ENCODE measurements at places on chromosomes 4 and X.

GRCh38 chr4:100146756-100147155 is 43.5 kb downstream of the DDIT4L start:
- no peak overlapping the region for H3K4me3 ChIP-seq
- H3K27ac ChIP-seq: no peak overlapping the region
- H3K4me1 ChIP-seq: peaks cover 27% of the 10 kb centered on the region
- no peaks in the 10 kb centered on the region for H3K36me3 ChIP-seq
- no peak for DNase-seq
- H3K27me3 ChIP-seq: no peaks in the 10 kb centered on the region

DNA sequence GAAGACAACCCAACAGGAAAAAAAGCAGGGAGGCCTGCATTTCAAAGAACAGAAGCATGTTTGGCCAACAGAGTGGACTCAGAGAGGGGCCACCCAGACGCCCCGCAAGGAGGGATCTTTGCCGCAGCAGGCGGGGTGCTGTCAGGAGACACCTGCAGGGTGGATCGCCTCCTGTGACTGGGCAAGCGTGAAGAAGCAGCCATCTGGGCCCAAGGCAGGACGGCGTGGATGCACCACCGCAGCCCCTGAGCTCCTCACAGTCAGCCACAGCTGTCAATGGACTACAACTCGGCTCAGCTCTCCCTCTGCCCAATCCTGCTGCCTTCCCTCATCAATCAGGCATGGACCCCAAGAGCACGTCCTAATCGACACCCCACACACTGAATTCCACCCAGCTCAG is 32.0 kb upstream of the MAN2B2 start:
- DNase-seq: no peak
- H3K4me3 ChIP-seq: no peak overlapping the region
- H3K27ac ChIP-seq: no peak overlapping the region
- H3K27me3 ChIP-seq: no peaks in the 10 kb centered on the region
- H3K4me1 ChIP-seq: no peaks in the 10 kb centered on the region
- H3K36me3 ChIP-seq: no peaks in the 10 kb centered on the region

- H3K36me3 ChIP-seq: no peaks in the 10 kb centered on the region
- no peak overlapping the region for H3K27ac ChIP-seq
- H3K27me3 ChIP-seq: no peaks in the 10 kb centered on the region
- no peak overlapping the region for H3K4me3 ChIP-seq
- DNase-seq: no peak
- no peaks in the 10 kb centered on the region for H3K4me1 ChIP-seq
These were observed 22.5 kb downstream of the HNRNPH2 start for GRCh38 chrX:101430457-101431078.

GRCh38 chrX:126658447-126658846 is 105.8 kb upstream of the DCAF12L1 start:
- no peak overlapping the region for H3K27ac ChIP-seq
- no peak overlapping the region for H3K4me3 ChIP-seq
- no peaks in the 10 kb centered on the region for H3K27me3 ChIP-seq
- no peaks in the 10 kb centered on the region for H3K4me1 ChIP-seq

DNA sequence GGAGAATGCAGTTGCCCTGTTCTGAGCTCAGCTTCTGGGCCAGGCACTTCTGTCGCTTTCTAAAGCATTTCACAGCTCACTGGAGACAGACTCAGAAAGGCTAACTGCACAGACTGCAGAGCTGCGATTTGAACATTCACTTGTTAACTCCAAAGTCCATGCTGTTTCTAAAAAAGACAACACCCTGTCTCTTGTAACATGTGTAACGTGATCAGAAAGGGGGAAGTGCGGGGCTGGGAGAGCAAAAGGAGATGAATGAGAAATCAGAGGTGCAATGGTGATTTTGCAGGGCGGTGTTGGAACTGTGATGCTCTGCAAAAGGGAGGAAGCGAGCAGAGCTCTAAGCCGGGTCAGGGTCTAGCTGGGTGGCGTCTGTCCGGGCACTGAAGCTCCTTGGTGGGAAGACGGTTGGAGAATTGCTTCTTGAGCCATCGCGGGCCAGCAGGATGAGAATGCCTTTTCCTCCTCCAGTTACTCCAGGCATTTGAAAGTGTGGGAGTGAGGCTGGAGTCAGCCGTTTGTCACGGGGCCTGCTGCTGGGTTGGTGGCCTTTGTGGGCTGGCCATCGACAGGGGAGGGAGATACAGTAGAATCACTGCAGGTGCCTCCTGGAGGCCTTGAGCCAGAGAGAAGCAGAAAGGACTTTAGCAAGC is 20.3 kb downstream of the TBC1D14 start:
- H3K4me3 ChIP-seq: no peak overlapping the region
- no peaks in the 10 kb centered on the region for H3K27me3 ChIP-seq
- H3K27ac ChIP-seq: no peak overlapping the region
- no peak for DNase-seq
- peaks cover 11% of the 10 kb centered on the region for H3K4me1 ChIP-seq

DNA sequence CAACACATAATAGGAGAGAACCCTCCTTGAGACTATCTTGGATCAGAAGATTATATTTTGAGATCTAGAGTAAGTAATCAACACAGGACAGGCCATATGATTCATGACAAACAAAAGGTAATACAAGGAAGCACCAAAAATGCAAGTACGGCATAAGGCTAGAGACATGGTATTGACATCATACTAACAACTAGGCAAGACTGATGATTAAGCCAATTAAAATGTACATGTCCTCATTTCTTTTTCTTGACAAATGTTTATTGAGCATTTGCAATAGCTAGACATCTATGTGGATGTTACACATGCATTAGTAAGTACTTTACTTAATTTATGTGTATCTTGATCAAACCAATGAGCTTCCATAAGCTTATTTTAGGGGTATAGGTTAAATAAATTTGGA is 695.7 kb upstream of the GALNTL6 start:
- no peaks in the 10 kb centered on the region for H3K27me3 ChIP-seq
- no peaks in the 10 kb centered on the region for H3K4me1 ChIP-seq
- H3K4me3 ChIP-seq: no peak overlapping the region
- no peak overlapping the region for H3K27ac ChIP-seq
- no peak for DNase-seq
- H3K36me3 ChIP-seq: no peaks in the 10 kb centered on the region

GRCh38 chr4:171940656-171941055 is 127.5 kb downstream of the GALNTL6 start:
- no peak for DNase-seq
- no peaks in the 10 kb centered on the region for H3K4me1 ChIP-seq
- H3K4me3 ChIP-seq: no peak overlapping the region

DNA sequence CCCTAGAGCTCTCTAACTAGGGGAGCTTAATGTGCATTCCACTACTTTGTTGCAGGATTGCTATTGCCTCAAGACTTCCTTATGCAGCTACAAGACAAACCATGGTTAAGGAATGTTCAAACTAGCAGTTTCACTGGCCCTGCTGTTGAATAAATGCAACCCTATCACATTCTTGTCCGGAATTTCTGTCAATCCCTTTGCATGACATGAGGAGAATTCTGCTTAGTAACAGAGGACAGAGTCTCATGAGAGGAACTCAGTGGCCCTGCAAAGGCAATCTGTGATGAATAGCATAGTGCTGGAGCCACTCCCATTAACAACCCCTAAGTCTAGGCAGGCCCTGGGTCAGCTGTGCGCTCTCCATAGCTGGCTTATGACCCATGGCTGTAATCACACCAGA is 30.7 kb upstream of the SGMS2 start:
- no peaks in the 10 kb centered on the region for H3K4me1 ChIP-seq
- H3K27me3 ChIP-seq: no peaks in the 10 kb centered on the region
- H3K36me3 ChIP-seq: no peaks in the 10 kb centered on the region

- H3K27ac ChIP-seq: peak overlapping the region; percentile 10
- H3K36me3 ChIP-seq: peaks cover 11% of the 10 kb centered on the region
- no peak for DNase-seq
- peaks cover 43% of the 10 kb centered on the region for H3K4me1 ChIP-seq
- H3K4me3 ChIP-seq: no peak overlapping the region
These were observed 66.6 kb downstream of the METTL14 start for GRCh38 chr4:118751629-118752323.

DNA sequence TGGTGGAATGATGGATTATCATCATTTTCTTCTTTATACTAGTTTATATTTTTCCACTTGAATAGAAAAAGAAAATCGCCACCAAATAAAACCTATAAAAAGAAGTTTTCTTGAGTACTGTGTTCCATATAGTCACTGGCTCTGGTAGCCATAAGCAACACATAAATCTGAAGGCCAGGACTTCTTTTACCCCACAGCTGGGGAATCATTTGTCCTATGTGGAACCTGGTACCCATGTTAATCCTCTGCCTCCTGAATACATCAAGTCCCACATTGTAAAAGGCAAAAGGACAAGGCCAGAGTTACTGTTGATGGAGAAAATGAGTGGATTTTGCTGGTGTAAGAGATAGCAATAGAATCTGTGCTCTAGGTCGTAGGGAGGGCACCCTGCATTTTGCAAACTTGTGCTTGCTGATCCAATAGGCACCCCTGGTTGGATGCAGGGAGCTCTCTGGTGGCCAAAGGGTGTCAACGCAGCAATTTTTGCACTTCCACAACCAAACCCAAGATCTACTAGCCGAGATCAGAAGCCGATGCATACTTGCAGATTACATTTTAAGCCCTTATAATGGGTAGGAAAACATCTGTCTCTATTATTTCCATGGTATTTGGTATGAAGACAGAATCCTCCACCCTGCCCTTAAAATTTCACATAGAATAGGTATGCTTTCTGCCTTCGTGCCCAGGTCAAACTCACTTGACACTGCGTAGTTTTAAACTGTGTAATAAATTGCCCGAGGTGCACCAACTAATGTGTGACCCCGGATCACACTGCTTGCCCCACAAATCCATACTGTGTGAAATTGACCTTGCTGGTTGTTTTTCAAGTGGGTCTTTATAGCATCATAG is 146.2 kb upstream of the SCML1 start:
- peak overlapping the region; percentile 47 for H3K27ac ChIP-seq
- H3K4me3 ChIP-seq: peak overlapping the region; percentile 64

GRCh38 chrX:97168646-97169045 is 284.9 kb downstream of the RPA4 start:
- DNase-seq: no peak
- H3K4me3 ChIP-seq: no peak overlapping the region
- H3K36me3 ChIP-seq: no peaks in the 10 kb centered on the region
- H3K4me1 ChIP-seq: no peaks in the 10 kb centered on the region
- no peak overlapping the region for H3K27ac ChIP-seq
- H3K27me3 ChIP-seq: no peaks in the 10 kb centered on the region

DNA sequence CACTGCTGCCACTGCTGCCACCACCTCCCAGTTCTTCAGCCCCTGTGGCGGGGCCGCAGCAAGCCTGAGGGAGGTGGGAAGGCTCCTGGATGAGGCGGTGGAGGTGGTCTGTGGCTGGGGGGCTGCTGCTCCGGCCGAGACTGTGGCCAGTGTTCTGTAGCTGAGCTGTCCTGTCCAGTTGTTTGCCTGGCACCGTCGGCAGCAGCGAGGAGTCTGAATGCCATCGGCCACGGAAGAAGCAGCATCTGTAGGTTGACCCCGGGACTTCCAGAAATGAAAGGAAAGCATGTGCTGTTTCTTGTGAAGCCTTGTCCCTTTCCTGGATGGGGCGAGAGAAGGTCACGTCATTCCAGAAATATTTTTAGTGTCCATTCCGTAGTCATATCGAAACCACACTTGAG is 3.3 kb downstream of the C4orf54 start:
- DNase-seq: no peak
- H3K4me1 ChIP-seq: peaks cover 41% of the 10 kb centered on the region
- no peaks in the 10 kb centered on the region for H3K27me3 ChIP-seq
- no peak overlapping the region for H3K27ac ChIP-seq
- no peaks in the 10 kb centered on the region for H3K36me3 ChIP-seq

DNA sequence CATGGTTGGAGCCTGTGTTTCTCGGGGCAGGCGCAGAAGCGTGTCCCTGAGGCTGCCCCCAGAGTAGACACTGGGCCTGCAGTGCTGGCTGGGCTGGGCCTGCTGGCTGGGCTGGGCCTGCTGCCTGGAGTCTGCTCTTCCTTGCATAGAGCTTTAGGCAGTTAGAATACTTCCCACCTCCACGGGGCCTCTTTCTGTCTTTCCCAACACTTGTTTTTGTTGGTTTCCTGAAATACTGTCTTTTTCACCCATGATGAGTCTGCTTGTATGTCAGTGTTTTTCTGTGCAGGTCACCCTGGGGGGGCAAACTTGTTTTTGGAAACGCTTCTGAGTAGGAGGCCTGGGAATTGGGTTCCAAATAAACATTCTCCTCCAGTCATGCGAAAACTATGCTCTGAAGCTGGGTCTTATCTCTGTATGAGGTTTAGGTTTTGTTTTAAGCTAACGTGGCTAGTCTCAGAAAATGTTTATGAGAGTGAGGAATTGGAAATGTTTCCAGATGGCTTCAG is 32.2 kb downstream of the TRMT44 start:
- peak overlapping the region; percentile 81 for H3K27ac ChIP-seq
- peak overlapping the region; percentile 13 for H3K4me3 ChIP-seq
- H3K27me3 ChIP-seq: no peaks in the 10 kb centered on the region
- DNase-seq: no peak

GRCh38 chr4:88230461-88230891 is 53.9 kb downstream of the PPM1K start:
- no peaks in the 10 kb centered on the region for H3K27me3 ChIP-seq
- peak overlapping the region; percentile 72 for H3K27ac ChIP-seq
- no peak overlapping the region for H3K4me3 ChIP-seq
- DNase-seq: no peak
- H3K4me1 ChIP-seq: no peaks in the 10 kb centered on the region

DNA sequence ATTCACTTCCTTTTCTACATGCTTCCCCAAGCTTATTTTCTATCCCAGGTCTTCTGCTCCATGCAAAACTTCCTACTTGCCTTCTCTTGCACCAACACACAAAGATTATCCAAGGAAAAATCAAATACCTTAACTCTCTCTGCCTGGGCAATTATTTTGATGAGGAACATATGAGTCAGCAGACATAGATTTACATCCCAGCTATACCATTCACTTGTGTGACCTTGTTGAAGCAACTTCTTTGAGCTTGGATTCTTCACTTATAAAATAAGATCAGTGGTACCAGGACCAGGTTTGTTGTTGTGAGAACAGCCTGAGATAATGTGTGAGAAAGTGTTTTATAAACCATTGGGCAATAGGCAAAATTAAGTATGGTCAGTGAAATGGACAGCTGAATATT is 39.1 kb upstream of the TMEM192 start:
- no peaks in the 10 kb centered on the region for H3K27me3 ChIP-seq
- no peaks in the 10 kb centered on the region for H3K4me1 ChIP-seq
- no peak overlapping the region for H3K27ac ChIP-seq
- no peak overlapping the region for H3K4me3 ChIP-seq

GRCh38 chr4:140240237-140240636 is 86.3 kb upstream of the MAML3 start:
- H3K36me3 ChIP-seq: no peaks in the 10 kb centered on the region
- no peak overlapping the region for H3K4me3 ChIP-seq
- no peak for DNase-seq
- peaks cover 44% of the 10 kb centered on the region for H3K4me1 ChIP-seq
